ENCODE measurements at places on chromosomes 7 and 10.
A peak's percentile ranks its signal among the peaks of the same experiment; 100 is the strongest.

GRCh38 chr7:144606261-144606660, 202.8 kb upstream of the NOBOX start:
- no peak for DNase-seq

GRCh38 chr7:105896407-105896911, 20.1 kb upstream of the ATXN7L1 start:
- no peak for DNase-seq

DNA sequence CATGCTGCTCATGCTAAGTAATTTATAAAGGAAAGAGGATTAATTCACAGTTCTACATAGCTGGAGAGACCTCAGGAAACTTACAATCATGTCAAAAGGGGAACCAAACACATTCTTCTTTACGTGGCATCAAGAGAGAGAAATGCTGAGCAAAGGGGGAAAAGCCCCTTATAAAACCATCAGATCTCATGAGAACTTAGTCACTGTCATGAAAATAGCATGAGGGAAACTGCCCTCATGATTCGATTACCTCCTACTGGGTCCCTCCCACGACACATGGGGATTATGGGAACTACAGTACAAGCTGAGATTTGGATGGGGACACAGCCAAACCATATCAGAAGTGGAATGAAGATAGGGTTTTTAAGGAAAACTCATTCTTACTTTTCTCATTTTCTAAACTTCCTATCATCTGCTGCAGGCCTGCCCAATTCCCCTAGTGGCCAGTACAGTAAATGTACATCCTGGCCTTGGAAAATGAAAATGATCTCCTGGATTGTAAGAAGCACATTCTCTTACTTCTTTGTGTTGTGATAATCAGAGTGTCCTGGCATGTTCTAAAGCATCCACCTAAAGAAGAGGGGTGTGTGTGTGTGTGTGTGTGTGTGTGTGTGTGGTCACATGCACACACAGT, 421.5 kb downstream of the LRMDA start:
- no peak for DNase-seq

DNA sequence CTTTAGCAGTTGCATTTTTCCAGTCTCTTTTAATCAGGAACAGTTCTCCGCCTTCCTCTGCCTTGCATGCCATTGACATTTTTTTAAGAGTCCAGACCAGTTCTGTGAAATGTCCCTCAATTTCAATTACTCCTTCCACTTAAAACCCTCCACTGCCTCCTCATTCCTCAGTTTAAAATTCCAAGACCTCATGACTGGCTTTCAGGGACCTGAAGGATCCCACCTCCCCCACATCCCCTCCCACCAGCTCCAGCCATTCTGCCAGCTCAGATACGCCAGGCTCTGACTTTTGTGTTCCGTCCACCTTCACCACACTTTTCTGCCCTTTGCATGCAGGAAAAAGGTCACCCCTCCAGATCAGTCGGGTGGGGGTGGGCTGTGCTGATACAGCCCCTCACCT, 8.7 kb downstream of the TNRC18 start:
- no peak for DNase-seq

- DNase-seq, result no peak
These were observed 32.7 kb downstream of the MAD1L1 start for GRCh38 chr7:2199956-2200583.

DNA sequence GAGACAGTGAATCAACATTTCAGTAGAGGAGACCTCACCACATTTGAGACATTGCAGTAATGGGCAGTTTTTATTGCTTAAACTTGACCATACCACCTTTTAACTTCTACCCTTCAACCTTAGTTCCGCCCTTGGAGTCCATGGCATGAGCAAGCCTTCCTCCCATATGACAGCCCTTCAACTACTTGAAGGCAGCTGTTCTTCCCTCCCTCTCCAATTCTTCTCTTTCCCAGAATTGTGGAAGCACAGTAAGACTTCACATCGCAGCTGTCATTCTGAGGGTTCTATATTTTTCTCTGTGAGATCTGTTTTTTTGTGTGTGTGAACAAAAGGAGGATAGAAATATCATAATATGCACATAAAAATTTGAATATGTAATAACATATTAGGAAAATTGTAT, 2.2 kb upstream of the TSPAN12 start:
- no peak for DNase-seq

GRCh38 chr10:12241810-12242529, 46.0 kb downstream of the CDC123 start:
- DNase-seq, result no peak

- no peak for DNase-seq
These were observed 275.2 kb downstream of the AUTS2 start for GRCh38 chr7:69873512-69873911.

GRCh38 chr10:22491480-22491879, 146.2 kb downstream of the SPAG6 start:
- no peak for DNase-seq

DNA sequence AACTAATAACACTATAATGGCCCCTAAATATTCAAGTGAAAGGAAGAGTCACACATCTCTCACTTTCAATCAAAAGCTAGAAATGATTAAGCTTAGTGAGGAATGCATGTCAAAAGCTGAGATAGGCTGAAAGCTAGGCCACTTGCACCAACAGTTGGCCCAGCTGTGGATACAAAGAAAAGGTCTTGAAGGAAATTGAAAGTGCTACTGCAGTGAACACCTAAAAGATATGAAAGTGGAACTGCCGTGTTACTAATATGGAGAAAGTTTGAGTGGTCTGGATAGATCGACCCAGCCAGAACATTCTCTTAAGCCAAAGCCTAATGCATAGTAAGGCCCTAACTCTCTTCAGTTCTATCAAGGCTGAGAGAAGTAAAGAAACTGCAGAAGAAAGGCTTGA, 12.1 kb upstream of the SNX13 start:
- DNase-seq, result no peak

DNA sequence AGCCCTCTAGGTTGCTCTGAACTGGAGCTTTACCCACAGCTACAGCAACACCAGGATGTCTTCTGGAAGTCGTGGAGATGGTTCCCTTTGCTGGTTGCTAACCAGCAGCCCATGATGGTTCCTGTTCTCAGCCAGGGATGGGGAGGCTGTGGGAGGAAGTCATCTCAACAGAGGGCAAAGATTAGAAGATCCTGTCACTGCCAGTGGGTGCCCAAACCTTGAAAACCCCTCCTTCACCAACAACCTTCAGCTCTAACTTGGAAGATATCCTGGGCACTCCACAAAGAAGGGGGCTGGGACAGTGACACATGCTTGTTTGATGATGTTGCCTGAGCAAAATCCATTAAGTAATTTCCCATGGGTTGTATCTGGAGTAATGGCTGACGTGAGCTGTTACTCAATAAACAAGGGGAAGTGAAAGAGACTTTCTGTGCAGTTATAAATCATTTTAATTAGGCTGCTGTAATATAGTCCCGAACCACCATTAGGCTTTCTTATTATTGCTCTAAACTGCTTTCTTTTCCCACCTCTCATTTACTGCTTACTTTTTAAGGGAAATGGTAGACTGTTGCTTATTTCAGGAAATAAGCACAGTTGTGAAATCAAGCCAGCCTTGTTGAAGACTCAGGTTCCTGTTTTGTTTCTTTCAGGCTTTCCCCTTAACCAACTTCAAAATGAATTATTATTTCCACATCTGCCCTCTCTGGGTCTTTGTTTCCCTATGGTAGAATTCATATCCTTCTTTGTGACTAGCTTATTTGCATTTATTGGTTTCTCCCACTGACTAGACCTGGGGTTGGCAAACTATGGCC, 124.8 kb downstream of the PPP1R17 start:
- DNase-seq, result no peak

DNA sequence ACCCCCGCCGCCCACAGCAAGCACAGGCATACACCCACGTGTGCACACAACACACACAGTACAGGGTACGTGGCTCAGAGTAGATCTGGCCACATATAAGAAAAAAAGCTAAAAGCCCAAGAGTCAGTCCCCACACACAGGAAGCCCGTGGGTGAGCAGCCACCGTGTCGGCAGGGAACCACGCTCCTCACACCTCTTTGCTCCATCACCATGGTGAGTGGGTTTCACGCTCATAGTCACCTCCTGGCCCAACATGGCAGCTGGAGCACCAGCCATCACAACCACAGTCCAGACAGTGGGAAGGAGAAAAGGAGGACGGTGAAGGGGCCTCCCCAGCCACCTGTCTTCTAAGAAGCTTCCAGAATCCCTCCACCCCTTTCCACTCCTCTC, 76.0 kb upstream of the PDGFA start:
- DNase-seq, result no peak

DNA sequence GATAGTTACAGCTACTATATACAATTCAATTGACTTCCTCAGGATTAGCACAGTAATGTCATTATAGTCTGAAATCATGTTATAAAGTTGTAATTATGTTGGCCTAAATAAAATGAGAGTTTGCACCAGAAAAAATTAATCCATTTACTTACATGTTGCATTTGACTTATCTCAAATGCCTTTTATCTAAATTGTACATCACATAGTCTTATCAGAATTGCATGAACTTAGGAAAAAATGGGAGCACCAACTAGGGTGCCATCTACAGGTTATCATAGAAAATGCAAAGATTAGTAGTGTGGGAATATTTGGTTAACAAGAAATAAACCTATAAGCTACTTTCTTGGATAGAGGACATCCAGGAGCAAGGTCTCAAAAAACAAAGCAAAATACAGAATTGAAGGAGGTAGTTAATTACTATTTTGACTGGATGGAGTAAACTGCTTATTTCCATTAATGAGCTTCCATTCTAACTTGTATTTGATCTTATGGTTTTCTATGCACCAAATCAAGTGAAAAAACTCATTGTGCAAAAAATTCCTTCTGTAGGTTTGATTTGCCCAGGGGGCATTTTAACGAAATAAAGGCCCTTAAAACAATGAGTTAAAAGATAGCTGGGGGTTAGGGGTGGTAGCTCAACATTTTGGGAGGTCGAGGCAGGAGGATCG, 60.0 kb upstream of the ORC5 start:
- DNase-seq, result no peak

DNA sequence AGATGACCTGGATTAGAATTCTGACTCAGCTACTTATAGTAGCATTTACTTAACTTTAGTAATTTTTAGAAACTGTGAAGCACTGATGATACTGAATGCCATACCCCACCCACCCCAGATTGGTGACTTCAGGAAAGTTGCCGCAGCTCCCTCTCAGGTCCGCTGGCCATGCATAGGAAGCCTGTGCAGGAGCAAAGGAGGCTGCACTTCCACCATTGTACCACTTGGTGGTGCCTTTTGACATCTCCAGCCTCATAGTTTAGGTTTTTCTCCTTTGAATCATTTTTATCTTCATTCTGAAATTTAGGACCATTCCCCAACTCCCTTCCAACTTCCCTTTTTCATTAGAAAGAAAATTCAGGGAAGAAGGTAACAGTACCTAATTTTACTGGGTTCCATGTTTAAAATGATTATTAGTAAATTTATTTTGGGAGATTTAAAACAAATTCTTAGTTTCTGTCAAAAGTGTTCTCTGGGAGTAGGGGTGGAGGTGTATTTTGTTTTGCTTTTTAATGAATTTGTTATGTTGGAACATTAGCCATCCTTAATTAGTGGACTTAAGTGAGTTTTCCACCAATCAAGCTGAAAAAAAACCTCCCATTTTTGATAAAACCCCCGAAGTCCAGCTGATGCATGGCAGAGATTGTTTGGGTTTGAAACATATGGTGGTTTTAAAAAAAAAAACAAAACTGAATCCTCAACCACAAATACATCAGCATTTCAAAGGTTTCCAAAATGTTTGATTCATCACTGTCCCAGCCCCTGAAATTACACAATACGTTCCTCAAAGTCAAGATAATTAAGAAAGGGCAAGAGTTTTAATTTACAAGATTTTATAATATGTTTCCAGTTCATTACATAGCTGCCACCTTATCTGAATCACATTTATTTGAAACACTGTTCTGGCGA, 109.6 kb downstream of the WNT2 start:
- DNase-seq, result no peak

- peak; percentile 65 for DNase-seq
These were observed at the start of gene IDE for GRCh38 chr10:92573798-92574547. IDE (minus strand) TSS chr10:92574093; CDS start chr10:92574019, 74 bp downstream.
